Breast epithelium (tissue), 4 donors: ENCODE measurements at places on chromosomes 11 and 22.

DNA sequence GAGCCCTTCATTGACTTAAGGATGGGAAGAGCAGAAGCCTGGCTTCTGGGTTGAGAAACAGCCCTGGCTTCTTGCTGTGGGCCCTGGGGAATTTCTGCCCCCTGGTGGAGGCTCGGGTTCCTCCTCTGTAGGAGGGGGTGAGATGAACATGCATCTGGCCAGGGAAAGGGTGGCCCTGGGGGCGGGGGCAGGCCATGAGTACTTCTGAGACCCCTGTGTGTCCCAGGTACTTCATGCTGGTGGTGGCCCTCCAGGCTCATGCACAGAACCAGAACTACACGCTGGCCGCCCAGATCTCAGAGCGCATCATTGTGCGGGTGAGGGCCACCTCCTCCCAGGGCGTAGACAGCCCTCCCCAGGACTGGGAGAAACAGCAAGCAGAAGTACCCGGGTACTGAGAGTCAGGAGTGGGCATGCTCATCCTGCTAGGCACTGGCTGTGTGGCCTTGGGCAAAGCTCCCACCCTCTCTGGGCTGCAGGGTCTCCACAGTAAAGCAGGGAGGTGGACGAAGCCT is 15.8 kb downstream of the TMEM258 start:
- DNase-seq = no peak

- no peak for DNase-seq
These were observed 596.0 kb upstream of the B3GAT1 start for GRCh38 chr11:135008001-135008405.

- DNase-seq = peak; percentile 49
These were observed 115.7 kb upstream of the NNMT start for GRCh38 chr11:114180301-114181055.

GRCh38 chr11:86069408-86070101 is 671 bp upstream of the PICALM start:
- peak; percentile 46 for DNase-seq

DNA sequence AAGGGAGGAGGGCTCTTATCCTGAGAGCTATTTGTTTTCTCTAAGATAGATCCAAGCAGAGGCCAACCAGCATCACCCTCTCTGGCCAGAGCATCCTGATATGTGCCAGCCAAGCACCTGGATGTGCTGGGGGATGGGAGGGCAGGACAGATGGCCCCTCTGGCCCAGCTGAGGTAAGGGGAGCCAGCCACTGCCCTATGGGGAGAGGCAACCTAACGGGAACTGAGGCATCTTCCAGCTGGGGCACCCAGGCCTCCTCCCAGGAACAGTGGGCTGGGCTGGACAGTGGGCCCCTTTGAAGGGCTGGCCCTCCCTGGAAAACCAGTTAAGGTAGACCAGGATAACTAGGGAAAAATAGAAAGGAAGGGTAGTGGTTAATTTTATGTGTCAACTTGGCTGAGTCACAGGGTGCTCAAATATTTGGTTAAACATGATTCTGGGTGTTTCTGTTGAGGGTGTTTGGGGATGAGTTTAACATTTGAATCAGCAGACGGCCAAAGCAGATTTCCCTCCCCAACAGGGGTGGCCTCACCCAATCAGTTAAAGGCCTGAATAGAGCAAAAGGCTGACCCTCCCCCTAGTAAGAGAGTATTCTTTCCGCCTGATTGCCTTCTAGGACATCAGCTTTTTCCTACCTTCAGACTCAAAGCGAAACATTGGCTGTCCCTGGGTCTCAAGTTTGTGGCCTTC is 595.1 kb downstream of the BUD13 start:
- DNase-seq = no peak

DNA sequence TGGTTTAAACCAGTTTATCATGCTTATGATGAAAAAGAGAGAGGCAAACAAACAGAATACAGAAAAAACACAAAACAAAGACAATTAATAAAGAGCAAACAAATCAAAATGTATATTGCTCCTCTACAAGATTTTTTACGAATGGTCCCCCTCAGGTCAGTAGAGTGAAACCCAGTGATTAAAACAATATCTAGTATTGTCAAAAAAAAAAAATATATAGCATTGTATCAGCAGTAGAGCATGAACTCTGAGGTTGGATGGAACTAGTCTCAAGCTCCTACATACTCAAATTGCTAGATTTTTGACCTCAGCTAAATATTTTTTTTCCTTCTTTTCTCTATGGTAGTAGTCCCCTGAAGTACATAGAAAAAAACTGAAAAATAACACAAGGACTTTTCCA is 290.3 kb upstream of the LUZP2 start:
- no peak for DNase-seq

DNA sequence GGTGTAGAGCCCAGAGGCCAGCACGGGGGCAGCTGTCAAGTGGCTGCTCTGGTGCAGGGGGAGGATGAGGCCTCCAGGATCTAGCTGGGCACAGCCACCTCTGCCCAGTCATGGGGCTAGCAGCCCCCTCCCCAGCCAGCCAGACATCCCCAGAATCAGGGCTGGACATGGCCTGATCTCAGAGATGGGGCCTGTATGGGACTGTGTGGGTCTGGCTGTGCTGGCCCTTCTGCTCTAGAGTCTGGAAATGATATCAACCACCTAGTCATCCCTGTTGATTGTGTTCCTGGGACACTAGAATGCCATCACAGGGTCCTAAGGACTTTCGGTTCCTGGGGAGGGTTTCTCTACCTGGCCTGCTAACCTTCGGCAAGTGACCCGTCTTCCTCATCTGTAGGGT is 2.8 kb downstream of the FLRT1 start:
- no peak for DNase-seq

DNA sequence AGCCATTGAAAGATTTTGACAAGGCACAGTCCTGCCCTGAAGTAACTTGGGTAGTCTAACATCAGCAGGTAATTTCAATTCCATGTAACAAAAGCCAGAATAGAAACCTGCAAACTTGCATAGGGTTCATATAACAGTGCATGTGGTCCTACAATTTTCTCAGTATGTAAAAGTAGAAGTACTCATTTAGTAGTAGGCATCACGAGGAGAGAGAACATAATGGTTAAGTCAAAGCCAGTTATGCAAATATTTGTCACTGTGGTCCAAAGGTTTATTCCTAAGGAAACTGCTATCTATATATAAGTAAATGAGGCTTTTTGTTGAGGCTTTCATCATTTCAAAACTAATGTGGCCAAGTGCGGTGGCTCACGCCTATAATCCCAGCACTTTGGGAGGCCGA is 10.1 kb downstream of the ATP5MG start:
- no peak for DNase-seq

GRCh38 chr11:27582621-27583020 is 76.1 kb upstream of the LIN7C start:
- no peak for DNase-seq

GRCh38 chr11:13003736-13004493 is 5.2 kb upstream of the RASSF10 start:
- DNase-seq = no peak

- DNase-seq = peak; percentile 51
These were observed 147.6 kb downstream of the FBXO7 start for GRCh38 chr22:32622004-32622743.
